ENCODE measurements at places on chromosomes 2 and 18.

DNA sequence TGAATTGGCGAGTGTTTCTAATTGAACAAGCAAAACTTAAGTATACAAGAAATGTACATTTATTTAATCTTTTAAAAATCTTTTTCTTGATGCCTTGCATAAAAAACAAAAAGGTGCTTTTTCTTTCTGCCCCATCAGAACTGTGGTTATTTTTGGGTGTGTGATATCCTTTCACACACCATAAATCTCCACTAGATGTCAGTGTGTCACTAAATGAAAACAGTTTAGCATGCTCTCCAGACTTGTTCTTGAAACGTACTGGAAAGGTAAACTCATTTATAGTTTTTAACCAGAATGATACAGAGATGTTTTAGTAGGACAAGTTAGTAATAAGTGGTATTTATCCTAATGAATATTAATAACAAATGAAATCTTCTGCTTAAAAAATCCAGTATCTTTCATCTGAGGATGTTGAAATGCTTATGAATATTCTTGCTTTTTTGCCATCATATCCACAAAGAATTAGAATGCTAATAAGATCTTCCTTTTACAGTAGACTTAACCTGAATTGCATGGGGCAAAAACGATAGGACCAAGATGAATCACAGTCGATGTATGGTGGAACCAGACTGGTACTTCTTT is 96.8 kb downstream of the UBE2E3 start:
- no peak for DNase-seq

DNA sequence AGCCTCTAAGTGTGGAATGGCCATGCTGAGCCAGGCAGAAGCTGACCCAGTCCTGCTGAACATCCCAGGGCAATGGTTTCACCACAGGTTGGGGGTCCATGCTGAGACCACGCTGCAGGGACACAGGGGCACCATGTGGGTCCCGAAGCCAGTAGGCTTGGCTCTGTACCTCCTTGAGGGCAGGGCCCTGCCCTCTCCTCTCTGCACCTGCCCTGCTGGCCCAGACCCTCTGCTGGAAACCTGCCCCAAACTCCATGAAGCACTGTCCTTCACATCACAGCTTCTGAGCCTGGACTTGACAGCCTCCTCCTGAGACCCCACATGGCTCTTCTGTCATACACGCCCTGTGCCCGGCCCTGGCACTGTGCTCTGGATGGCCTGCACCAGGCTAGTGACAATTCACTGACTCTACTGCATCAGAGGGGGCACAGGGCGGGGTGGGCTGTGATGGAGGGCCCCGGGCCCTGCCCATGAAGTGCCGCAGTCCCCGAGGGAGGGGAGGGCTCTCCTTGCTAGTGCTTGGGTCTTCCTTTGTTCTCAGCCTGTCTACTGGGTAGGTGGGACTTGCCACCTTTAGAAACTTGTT is 24.7 kb downstream of the HS6ST1 start:
- DNase-seq, result no peak

- DNase-seq, result no peak
Observed at GRCh38 chr2:215418064-215418963, 17.6 kb downstream of the FN1 start.

- no peak for DNase-seq
Observed at GRCh38 chr2:136766073-136766404, 694 bp downstream of the THSD7B start.

GRCh38 chr2:22518641-22519040 is 866.3 kb upstream of the KLHL29 start:
- DNase-seq, result no peak

- DNase-seq, result no peak
Observed at GRCh38 chr2:73268830-73269685, 15.2 kb downstream of the FBXO41 start.

DNA sequence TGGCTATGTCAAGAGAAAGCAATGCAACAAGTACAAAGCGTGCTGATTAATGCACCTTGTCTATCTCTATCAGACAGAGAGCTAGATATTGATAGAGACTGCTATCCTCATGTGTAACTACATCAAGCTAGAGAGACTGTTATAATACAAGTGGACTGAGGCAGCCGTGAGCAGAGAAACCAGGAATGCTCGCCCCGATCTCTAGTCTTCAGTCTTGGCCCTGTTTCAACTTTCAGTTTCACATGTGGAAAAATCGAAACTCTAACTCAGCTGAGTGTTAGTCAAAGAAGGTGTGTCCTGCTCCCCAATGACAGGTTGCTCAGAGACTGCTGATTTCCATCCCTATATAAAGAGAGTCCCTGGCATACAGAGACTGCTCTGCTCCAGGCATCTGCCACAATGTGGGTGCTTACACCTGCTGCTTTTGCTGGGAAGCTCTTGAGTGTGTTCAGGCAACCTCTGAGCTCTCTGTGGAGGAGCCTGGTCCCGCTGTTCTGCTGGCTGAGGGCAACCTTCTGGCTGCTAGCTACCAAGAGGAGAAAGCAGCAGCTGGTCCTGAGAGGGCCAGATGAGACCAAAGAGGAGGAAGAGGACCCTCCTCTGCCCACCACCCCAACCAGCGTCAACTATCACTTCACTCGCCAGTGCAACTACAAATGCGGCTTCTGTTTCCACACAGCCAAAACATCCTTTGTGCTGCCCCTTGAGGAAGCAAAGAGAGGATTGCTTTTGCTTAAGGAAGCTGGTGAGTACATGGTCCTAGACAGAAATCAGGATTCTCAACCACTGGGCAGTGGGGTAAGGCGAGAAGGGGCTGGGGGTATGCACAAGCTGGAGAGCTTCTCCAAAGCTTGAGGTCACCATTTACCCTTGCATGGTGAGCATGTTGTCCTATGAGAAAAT is at the start of gene RSAD2:
TSS of gene RSAD2 (plus strand) at position 376 of the 903 bp plus-strand sequence. CDS start at position 400, 24 bp downstream.
- no peak for DNase-seq

GRCh38 chr18:78113136-78113939 is 863.7 kb downstream of the GALR1 start:
- no peak for DNase-seq

- DNase-seq, result peak; percentile 43
Observed at GRCh38 chr2:147910990-147911473, 66.2 kb downstream of the ACVR2A start.

- no peak for DNase-seq
Observed at GRCh38 chr2:192551760-192552159, 357.0 kb upstream of the TMEFF2 start.

GRCh38 chr2:37782721-37783371 is 111.4 kb upstream of the CDC42EP3 start:
- no peak for DNase-seq

- no peak for DNase-seq
Observed at GRCh38 chr18:32548688-32549087, 78.0 kb upstream of the GAREM1 start.
